ENCODE measurements at places on chromosomes 4 and X.

- DNase-seq, result no peak
These were observed 161.7 kb downstream of the AFAP1 start for GRCh38 chr4:7777871-7778509.

DNA sequence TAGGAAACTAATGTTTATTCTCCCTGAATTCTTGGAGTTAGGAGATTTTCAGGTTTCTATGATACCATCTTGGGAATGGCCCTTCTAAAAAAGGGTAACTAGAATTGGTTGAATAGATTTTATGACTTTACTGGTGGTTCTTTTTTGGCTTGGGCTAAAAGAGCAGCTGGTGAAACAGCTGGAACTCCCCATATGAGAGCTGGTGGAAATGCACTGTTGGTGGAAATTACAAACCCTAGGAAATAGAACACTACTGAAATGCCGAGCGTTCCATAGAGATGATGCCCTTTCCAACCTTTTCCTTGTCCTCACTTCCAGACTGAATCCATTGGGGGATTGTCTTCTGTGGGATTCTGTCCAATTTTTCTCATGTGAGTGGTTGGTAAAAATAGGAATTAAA is 139.5 kb downstream of the STIM2 start:
- no peak for DNase-seq

DNA sequence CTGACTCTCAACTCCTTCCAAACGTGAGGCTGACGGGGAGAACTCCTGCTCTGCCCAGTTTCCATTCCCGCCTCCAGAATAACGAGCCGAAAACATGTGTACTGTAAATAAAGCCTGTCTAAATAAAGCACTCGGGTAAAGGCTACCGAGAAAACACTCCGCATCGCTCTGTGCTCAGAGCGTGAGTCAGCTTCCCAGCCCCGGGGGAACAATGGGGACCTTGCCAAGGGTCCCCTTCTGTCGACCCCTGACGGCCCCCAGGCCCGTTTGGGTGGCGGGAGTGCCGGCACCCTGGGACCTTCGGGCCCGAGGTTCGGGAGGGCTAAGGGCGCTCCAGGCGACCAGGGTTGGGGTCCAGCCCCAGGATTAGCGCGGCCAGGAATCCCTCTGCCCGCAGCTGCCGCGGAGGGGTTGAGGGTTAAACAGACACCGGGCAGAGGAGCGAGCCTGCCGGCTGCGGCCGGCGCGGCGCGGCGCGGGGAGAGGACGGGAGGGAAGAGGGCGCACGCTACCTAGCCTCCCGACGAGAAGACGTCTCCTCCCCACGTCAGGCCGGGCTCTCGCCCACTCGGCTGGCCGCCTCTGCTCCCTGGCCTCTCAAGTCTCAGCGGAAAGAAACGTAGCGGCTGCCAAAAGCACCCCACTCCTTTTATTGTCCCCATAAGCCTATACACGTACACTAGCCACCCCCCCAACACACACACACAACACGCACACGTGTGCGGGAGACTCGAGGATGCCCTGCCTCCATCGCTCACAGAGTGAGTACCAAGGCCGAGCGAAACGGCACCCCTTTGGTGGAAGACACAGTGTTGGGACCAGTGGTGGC is 85.5 kb downstream of the BCOR start:
- peak; percentile 76 for DNase-seq

- no peak for DNase-seq
These were observed 56.2 kb downstream of the PHEX start for GRCh38 chrX:22088326-22088725.

DNA sequence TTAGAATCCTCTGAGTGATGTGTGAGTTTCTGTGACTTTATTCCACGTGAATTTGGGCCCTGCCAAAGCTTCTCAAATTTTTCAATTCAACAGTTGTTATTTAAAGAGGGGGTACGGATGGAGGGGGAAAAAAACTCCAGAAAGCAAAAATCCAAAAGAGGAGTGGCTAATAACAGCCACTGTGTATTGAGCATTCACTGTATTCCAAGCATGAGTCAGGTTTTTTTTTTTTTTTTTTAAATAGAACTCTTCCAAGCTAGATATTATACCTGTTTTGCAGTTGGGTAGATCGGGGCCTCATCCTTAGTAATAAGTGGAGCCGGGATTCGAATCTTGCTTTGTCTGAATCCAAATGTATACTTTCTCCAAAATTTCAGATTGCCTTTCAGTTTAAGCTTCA is 6.4 kb upstream of the RHOH start:
- DNase-seq, result no peak

DNA sequence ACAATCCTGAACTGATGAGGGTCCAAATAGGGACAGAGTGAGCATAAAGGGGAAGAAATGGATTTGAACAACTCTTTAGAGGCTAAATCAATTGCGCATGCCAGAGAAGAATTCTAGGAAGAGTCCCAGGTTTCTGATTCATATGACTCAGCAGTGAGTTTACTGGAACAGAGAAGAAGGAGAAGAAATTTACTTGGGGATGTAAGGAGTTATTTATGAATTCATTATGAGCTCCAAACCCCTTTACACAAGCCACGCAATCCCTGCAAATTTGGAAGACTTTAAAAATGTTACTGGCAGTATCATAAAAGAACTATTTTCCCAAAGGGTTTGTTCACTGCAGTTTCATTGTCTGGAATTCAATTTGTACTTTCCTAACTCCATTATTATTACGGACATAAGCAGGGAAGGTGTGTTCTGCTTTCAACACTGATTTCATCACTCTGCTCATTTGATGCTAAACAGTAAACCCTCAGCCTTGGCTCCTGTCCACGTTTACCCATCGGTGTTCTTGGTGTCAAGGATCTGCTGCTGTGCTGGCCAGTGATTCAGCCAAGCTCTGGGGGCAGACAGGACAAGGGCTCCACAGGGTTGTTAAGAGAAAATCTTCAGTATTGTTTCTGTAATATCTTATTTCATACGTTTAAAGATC is 273.7 kb downstream of the HNRNPD start:
- no peak for DNase-seq

DNA sequence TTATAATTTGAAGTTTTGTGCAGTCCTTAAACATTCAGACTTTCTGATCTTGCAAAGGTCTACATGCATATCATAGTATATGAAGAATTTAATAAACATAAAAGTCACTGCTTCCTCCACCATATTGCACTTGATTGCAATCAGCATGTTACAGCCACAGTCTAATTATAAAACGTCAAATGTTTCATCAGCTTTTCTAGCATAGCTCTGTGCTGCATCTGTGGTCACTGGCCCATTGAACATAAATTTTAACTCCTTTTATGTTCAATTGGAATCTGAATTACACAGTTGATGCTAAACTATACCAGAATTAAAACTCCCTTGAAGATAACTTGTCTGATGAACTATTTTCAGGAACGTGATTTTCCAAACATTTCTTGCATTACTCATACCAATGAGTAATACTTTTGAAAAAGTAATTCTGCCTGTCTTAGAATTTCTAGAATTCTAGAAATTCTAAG is 329.1 kb downstream of the GALNTL6 start:
- DNase-seq, result no peak

GRCh38 chrX:138191998-138192397 is 519.5 kb downstream of the FGF13 start:
- peak; percentile 71 for DNase-seq

- DNase-seq, result no peak
These were observed 516.6 kb downstream of the PCDH18 start for GRCh38 chr4:137015426-137016409.

DNA sequence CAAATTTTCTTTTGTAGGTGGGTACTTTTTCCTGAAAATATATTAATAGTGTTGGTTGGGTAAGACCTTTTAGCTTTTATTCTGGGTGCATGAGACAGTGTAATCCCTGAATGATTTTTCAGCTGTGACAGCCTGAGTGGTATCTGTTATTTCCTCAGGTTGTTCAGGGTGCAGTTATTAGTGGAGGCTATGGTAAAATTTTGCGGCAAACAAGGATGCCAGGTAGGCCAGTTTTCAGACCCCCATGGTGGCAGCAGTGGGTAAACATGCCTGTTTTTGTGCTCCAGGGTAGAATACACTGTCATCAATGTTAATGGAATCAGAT is 47.9 kb upstream of the GRID2 start:
- peak; percentile 62 for DNase-seq

- no peak for DNase-seq
These were observed 32.3 kb downstream of the HDAC8 start for GRCh38 chrX:72540318-72540717.

- peak; percentile 75 for DNase-seq
These were observed at the start of gene UBL4A for GRCh38 chrX:154486396-154487207. TSS of gene UBL4A (minus strand) at chrX:154486615. CDS start at chrX:154486584, 31 bp downstream.

DNA sequence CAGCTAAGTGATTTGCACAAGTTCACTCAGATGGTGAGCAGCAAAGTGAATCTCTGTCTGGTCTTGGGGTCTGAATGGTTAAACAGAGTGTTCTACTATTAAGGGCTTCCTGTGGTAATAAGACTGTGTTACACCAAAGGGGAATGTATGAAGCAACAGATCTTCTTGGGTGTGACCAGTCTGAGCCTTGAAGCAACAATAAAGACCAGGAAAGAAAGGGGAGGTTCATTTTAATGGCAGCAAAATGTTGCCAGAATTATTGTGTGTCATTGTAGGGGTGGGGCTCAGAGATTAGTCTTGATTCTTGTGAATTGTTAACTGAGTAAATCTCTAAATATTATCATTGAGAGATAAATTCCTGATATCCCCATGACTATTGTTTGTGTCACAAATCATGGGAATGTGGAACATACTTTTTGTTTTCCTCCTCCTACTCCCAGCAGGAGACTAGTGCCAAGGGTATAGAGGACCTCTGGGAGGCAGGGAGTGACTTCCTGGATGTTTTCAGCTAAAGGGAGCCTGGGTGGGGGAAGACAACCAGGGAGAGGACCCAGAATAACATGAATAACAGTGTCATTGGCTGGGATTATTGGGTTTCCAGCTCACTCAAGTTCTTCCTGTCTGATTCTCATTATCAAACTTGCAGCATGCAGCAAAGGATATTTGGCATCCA is 141.4 kb upstream of the PAK3 start:
- DNase-seq, result no peak

GRCh38 chr4:183201331-183201730 is 102.3 kb downstream of the WWC2 start:
- DNase-seq, result no peak

GRCh38 chrX:118536687-118537461 is 41.3 kb downstream of the DOCK11 start:
- DNase-seq, result peak; percentile 51

- no peak for DNase-seq
These were observed 200.8 kb upstream of the GIMD1 start for GRCh38 chr4:106569146-106570031.

GRCh38 chr4:147839663-147840062 is 107.8 kb downstream of the ARHGAP10 start:
- DNase-seq, result no peak

DNA sequence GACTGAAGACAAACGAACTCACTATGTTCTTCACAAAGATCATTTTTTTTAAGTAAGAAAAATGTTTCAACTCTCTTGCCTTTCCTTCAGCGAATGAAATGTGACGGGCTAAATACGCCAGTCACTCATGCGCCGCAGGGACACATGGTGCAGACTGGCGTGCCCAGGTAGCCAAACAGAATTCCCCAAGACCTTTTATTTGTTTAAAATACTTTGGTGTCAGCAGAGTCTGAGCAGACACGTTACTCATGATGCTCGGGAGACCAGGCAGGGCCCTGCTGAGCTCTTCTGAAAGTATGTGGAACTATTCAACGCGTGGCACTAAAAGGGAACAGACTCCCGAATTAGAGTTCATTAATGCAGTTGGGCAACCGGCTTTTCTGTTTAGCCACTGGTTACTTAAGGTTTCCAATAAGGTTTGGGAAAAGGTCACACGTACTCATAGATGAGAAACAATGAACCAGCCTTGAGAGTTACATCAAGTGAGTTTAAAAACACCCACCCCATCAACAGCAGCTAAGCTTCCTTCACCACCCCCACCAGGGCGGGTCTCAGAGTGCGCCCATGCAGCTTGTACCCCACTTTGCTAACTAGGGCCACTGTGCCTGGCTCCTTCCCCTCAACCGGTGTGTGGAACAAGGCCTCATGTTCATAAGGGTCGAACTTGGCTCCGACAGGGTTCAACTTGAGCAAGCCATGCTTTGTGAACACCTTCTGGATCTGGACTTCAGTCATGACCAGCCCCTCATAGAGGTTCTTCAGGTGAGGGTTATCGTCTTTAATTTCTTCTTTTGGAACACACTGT is 7.3 kb downstream of the GRPEL1 start:
- DNase-seq, result no peak

GRCh38 chr4:104425948-104426347 is 68.7 kb downstream of the CXXC4 start:
- no peak for DNase-seq
